A549 treated with Hydrocortisone at 1 μM for 4 hours (cell line): ENCODE measurements at places on chromosomes 1 and 21. TPM values are rescaled to one million over a fixed set of nuclear protein-coding genes. Genes with fewer than 3 reads are reported as not detected.

The TAS1R1 gene
- not detected in 5 replicates for total RNA-seq

The IVL gene
- 0.07 to 0.09 TPM (median 0.08 TPM) in 3 of 5 replicates, not detected in the others for total RNA-seq

The GJA9 gene
- total RNA-seq = 0.07 TPM in 1 of 5 replicates, not detected in the others

The TMPRSS15 gene
- not detected in 5 replicates for total RNA-seq

The LYPD8 gene
- 0.10 to 0.20 TPM (median 0.16 TPM) in 4 of 5 replicates, not detected in the other for total RNA-seq
